ENCODE measurements at places on chromosomes 16 and 17. TPM values are rescaled to one million over a fixed set of nuclear protein-coding genes. Genes with fewer than 3 reads are reported as not detected.

GRCh38 chr17:522919-523318 lies 170.3 kb upstream of the RPH3AL start:
- H3K4me1 ChIP-seq, result no peaks in the 10 kb centered on the region
- no peak overlapping the region for H3K27ac ChIP-seq
- H3K27me3 ChIP-seq, result no peaks in the 10 kb centered on the region
- no peaks in the 10 kb centered on the region for H3K36me3 ChIP-seq

DNA sequence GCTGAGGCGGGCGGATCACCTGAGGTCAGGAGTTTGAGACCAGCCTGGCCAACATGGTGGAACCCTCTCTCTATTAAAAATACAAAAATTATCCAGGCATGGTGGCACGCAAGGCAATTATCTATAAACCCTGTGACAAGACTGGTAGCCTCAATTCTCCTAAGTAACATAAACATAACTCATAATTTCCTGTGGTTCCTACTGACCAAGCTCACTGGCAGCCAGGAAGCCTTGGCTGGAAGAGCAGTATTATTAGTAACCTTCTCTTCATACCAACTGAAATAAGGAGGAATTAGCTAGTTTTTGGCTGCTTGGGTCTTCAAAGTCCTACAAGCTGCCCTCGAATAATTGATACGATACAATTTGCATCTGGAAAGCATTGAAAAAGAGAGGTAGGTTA lies 31.6 kb upstream of the LRRC37A3 start:
- no peaks in the 10 kb centered on the region for H3K36me3 ChIP-seq
- no peak overlapping the region for H3K27ac ChIP-seq
- no peaks in the 10 kb centered on the region for H3K27me3 ChIP-seq
- no peak for DNase-seq

The KRT23 gene
- total RNA-seq, result not detected

- H3K4me3 ChIP-seq, result no peak overlapping the region
- H3K4me1 ChIP-seq, result no peaks in the 10 kb centered on the region
- no peaks in the 10 kb centered on the region for H3K36me3 ChIP-seq
- DNase-seq, result no peak
- H3K27ac ChIP-seq, result no peak overlapping the region
- no peaks in the 10 kb centered on the region for H3K27me3 ChIP-seq
Observed at GRCh38 chr17:14552306-14552705, 251.4 kb downstream of the HS3ST3B1 start.

DNA sequence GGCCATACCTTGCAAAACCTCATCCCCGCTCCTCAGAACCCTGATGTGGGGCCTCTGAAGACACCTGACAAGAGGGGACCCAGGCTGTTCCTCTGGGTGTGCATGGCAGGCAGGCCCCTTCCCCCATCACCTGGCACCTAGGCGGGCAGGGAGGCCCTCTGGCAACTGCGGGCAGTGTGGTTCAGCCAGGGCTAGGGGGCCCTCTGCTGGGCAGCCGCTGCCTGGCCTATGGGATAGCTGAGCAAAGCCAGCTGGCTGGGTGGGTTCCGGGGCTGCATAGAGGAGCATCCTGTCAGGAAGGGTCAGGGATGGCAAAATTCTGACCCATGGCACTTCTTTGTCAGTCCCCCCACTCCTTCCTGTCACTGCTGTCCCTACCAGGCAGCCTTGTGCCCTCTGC lies 228.7 kb upstream of the ASIC2 start:
- no peak overlapping the region for H3K27ac ChIP-seq
- H3K27me3 ChIP-seq, result no peaks in the 10 kb centered on the region
- H3K4me3 ChIP-seq, result no peak overlapping the region
- no peaks in the 10 kb centered on the region for H3K4me1 ChIP-seq
- no peaks in the 10 kb centered on the region for H3K36me3 ChIP-seq
- peak; percentile 61 for DNase-seq

- DNase-seq, result no peak
- no peaks in the 10 kb centered on the region for H3K36me3 ChIP-seq
- no peak overlapping the region for H3K27ac ChIP-seq
- H3K4me1 ChIP-seq, result no peaks in the 10 kb centered on the region
Observed at GRCh38 chr16:29876217-29876593, 13.2 kb upstream of the CDIPT start.

DNA sequence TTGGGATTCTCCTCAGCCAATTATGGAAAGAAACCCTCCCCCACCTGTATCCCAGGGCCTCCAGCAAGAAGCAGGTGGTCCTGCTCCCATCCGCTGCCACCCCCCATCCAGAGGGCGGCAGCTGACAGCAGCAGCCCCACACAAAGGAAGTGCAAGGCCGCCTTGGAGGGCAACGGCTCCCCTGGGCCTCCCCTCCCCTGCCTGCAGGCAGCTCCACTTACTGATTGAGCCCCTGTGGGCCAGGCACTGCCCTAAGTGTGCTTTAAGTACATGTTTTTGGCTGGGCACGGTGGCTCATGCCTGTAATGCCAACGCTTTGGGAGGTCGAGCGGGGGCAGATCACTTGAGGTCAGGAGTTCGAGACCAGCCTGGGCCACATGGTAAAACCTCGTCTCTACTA lies 257.6 kb downstream of the PARN start:
- no peaks in the 10 kb centered on the region for H3K27me3 ChIP-seq
- H3K4me3 ChIP-seq, result no peak overlapping the region
- H3K27ac ChIP-seq, result no peak overlapping the region
- no peaks in the 10 kb centered on the region for H3K36me3 ChIP-seq

DNA sequence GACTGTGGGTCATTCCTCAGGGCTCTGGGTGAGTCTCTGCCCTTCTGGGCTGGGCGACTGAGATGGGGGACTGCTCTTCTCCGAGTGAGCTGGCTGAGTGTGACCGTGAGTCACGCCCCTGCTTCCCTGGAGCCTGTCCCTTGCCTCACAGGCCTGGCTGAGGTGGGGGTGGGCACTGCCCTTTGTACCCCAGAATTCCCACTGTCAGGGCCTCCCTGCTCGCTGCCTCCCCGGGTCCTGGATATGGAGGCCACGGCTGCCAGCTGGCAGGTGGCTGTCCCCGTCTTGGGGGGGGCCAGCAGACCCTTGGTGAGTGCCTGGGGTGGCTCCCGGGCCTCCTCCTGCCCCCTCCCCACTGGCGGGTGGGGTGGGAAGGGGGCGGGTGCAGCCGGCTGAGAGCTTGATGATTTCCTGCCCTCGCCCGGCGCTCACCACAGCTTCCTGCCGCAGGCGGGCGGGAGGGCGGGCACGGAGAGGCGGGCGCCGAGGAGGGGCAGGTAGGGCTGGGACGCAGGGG lies at the start of gene LAT:
Gene LAT, plus strand, starts transcription at position 434 of the 517 bp plus-strand sequence. CDS start 366 bp downstream, outside the sequence.
- no peaks in the 10 kb centered on the region for H3K27me3 ChIP-seq
- H3K27ac ChIP-seq, result no peak within 1 kb of the TSS
- H3K4me3 ChIP-seq, result peak within 1 kb of the TSS; percentile 63
- H3K36me3 ChIP-seq, result peaks cover 11% of the 10 kb centered on the region

DNA sequence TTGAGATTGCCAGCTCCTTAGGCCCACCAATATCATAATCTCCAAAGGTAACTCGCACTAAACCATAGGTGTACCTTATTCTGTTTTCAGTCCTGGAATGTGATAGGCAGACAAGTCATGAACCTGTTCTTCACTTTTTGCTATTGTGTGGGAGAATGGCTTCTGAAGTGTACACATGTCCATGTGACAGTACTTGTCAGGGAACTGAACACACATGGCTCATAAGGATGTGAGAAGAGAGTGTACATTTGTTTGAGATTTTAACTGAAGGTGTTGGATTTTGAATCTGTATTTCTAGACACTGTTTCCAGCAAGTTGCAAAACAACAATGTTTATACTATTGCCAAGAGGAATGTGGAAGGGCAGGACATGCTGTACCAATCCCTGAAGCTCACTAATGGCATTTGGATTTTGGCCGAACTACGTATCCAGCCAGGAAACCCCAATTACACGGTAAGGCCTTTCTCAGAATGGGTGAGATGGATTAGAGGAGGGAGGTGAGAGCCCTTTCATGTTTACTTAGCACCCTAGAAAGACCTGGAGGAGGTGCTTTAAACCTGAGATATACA lies 14.5 kb upstream of the RASL10B start:
- no peak overlapping the region for H3K27ac ChIP-seq
- H3K4me1 ChIP-seq, result no peaks in the 10 kb centered on the region
- no peak for DNase-seq
- H3K4me3 ChIP-seq, result no peak overlapping the region

The NDEL1 gene
- 48.6 TPM for total RNA-seq

GRCh38 chr17:19755392-19755791 lies 7.3 kb upstream of the ALDH3A1 start:
- peaks cover 7% of the 10 kb centered on the region for H3K4me1 ChIP-seq
- no peaks in the 10 kb centered on the region for H3K36me3 ChIP-seq
- no peak for DNase-seq
- H3K27me3 ChIP-seq, result no peaks in the 10 kb centered on the region
- no peak overlapping the region for H3K27ac ChIP-seq
- no peak overlapping the region for H3K4me3 ChIP-seq

DNA sequence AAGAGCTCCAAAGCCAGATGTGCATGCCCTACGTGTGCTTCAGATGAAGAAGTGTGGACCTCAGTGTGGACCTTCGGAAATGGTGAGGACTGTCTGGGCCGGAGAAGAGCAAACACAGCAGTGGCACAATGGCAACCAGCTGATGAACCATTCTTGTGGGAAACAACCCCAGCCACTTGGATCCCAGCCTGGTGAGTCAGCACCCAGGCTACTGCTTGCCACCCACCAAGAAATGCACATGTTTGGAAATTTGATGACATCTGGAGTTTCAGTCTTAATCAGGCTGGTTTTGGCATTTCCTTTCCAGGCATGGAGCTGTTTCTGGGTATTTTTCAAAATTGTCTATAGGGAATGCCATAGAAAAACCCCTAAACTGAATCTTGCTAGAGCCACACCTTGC lies 42.7 kb downstream of the DYNLRB2 start:
- DNase-seq, result no peak
- no peaks in the 10 kb centered on the region for H3K4me1 ChIP-seq
- no peaks in the 10 kb centered on the region for H3K36me3 ChIP-seq
- no peak overlapping the region for H3K27ac ChIP-seq

- H3K4me1 ChIP-seq, result peaks cover 24% of the 10 kb centered on the region
- H3K4me3 ChIP-seq, result no peak overlapping the region
- H3K27ac ChIP-seq, result no peak overlapping the region
- H3K36me3 ChIP-seq, result no peaks in the 10 kb centered on the region
- no peak for DNase-seq
Observed at GRCh38 chr17:75872434-75873351, 5.7 kb downstream of the TRIM47 start.

DNA sequence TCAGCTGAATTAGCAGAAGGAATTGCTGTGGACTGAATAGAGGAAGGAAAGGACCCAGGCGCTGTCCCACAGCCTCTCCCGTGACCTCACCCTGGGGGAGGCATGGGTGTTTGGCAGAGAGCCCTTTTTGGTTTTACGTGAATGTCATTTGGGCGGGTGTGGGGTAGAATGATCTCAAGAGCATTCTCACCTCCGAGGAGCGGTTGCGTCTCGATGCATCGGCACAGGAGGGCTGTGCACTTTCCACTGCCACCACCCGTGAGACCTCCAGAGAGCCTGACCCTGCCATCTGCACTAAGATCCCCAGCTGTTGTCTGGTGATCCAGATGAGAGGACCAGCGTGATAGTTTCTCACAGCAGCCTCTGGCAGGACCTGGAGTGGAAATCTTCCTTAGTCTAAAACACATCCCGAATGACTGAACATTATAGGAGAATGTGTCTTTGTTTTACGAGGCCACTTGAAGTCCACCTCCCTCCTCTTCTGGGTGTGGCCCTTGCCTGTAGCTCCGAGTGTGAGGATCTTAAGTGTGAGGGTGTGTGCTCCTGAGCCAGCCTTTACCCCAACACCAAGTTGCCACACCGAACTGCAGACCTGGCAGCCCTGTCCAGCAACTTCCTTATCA lies 29.3 kb downstream of the FOXK2 start:
- DNase-seq, result no peak
- no peak overlapping the region for H3K4me3 ChIP-seq
- 0 out of 2 replicates have a peak, but pooled peaks cover 3% of the 10 kb centered on the region for H3K27me3 ChIP-seq
- H3K36me3 ChIP-seq, result no peaks in the 10 kb centered on the region
- H3K4me1 ChIP-seq, result peaks cover 48% of the 10 kb centered on the region

DNA sequence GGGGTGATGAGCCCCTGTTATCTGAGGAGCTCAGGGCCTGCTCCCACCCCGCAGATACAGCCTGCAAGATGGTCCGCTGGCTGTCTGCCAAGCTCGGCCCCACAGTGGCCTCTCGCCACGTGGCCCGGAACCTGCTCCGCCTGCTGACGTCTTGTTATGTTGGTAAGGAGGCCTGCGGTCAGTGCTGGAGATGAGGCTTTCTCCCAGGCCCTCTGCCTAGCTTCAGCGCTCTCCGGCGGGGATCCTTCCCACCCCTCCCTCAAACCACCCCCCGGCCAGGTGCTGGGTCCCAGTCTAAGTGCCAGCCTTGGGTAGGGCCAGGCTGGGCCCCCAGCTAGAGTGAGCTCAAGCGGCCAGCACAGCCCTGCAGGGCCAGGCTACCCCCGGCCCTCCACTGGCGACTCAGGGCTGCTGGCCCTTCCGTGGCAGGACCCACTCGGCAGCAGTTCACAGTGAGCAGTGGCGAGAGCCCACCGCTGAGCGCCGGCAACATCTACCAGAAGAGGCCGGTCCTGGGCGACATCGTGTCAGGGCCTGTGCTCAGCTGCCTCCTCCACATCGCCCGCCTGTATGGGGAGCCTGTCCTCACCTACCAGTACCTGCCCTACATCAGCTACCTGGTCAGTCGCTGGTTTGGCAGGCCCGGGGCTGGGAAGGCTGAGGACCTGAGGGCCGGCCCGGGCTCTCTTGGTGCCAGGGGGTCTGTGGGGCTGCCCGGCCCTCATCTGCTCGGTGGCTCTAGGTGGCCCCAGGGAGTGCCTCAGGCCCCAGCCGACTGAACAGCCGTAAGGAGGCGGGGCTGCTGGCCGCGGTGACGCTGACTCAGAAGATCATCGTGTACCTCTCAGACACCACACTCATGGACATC lies 6.1 kb downstream of the WDR81 start:
- no peak overlapping the region for H3K27ac ChIP-seq
- H3K4me1 ChIP-seq, result peaks cover 39% of the 10 kb centered on the region
- H3K27me3 ChIP-seq, result no peaks in the 10 kb centered on the region
- H3K4me3 ChIP-seq, result no peak overlapping the region
- H3K36me3 ChIP-seq, result no peaks in the 10 kb centered on the region
- DNase-seq, result peak; percentile 33

The AATF gene
- total RNA-seq, result 45.1 TPM

The MLKL gene
- 4.7 TPM for total RNA-seq

The ALOXE3 gene
- not detected for total RNA-seq

- peaks cover 36% of the 10 kb centered on the region for H3K4me1 ChIP-seq
- no peak overlapping the region for H3K27ac ChIP-seq
- no peaks in the 10 kb centered on the region for H3K27me3 ChIP-seq
- DNase-seq, result no peak
- no peak overlapping the region for H3K4me3 ChIP-seq
Observed at GRCh38 chr17:36946726-36947091, 2.0 kb upstream of the AATF start.

- H3K27ac ChIP-seq, result peak overlapping the region; percentile 76
- H3K4me3 ChIP-seq, result peak overlapping the region; percentile 99
- no peaks in the 10 kb centered on the region for H3K27me3 ChIP-seq
- H3K4me1 ChIP-seq, result peaks cover 47% of the 10 kb centered on the region
Observed at GRCh38 chr17:41917192-41917591, 1.6 kb downstream of the ACLY start.

The BAHCC1 gene
- total RNA-seq, result not detected

The SLC9A5 gene
- 6.1 TPM for total RNA-seq
